NCI-H1694 (cell line): ENCODE measurements at places on chromosomes 11 and 22.

DNA sequence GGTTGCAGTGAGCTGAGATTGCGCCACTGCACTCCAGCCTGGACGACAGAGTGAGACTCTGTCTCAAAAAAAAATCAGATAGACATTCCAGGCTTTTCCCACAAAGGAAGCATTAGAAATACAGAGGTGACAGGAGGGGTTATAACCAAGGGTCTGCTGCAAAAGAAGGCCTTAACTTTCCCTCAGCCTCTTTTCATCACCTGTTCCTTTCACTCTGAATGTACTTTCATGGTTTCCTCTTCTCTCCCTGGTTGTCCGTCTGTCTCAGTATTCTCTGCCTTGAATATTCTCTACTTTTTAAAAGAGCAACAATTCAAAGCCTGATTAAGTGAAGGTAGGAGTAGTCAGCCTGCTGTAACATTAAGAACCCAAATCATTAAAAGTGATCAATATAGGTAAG, 50.2 kb downstream of the CELF1 start:
- no peak for DNase-seq

DNA sequence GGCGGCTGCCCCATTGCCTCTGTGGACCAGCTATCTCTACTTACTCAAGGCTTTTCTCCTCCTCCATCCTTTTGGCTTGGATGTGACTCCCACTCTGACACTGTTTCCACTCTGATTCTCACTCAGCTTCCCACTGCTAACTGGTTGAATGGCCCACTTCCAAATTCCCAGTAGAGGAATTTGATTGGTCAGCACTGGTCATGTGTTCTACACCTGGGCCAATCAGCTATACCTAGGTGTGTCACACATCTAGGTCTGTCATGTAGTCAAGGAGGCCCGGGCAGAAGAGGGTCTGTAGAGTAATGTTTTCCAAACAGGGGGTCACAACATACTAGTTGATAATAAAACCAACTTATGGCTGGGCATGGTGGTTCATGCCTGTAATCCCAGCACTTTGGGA, 53.3 kb downstream of the TPBGL start:
- no peak for DNase-seq

GRCh38 chr11:765025-765801, 12.1 kb downstream of the GATD1 start:
- peak; percentile 29 for DNase-seq

GRCh38 chr11:34064291-34064690, 12.8 kb downstream of the CAPRIN1 start:
- no peak for DNase-seq

DNA sequence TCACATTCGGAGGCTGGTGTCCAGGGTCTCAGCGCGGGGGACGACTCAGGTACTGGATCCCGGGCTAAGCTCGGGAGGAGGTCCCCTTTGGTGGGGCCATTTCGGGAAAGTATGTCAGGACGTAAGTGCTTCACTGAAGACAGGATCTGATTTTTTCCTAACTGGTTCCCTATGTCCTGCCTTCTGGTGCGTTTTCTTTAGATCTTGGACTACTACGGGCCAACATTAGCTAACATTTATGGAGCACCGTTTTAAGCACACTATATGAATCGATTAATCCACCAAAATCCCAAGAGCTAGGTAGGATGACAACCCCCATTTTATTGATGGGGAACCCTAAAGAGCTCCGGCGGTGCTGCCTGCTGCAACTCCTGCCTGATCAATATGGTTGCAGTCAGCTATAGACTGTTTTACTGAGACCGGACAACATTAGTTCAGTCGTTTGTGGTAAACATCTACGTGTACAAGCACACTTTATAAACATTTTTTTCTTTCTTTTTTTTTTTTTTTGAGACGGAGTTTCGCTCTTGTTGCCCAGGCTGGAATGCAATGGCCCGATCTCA, 17.0 kb upstream of the WDR74 start:
- DNase-seq, result no peak

DNA sequence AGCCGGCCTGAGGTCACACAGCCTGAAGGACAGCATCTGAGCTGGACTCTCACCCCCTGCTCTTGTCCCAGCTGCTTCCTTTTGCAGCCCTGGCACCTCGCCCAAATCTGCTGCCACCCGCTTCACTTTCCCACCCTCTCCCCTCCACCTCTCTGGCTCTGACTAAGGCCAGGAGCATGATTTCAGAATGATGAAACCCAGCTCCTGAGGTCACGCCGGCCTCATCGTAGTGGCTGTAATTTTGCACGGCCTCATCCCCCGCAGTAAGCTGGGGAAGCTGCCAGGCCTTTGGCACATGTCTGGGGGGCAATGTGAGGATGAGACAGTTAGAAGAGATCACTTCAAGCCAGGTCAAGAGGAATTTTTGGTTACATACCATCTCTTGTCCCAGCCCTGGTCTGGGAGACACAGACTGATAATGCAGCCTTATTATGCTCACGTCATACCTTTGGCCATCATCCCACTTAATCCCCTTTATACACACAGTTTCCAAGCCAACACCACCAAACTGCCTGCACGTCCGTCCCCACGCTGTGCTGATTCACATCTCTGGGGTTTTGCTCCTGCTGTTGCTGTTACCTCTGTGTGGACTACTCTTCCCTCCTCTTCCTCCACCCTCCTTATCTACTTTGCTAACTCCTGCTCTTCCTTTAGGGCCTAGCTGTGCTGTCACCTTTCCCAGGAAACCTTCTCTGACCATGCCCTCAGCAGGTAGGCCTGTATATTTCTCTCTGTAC, 58.1 kb downstream of the CHRDL2 start:
- DNase-seq, result no peak

DNA sequence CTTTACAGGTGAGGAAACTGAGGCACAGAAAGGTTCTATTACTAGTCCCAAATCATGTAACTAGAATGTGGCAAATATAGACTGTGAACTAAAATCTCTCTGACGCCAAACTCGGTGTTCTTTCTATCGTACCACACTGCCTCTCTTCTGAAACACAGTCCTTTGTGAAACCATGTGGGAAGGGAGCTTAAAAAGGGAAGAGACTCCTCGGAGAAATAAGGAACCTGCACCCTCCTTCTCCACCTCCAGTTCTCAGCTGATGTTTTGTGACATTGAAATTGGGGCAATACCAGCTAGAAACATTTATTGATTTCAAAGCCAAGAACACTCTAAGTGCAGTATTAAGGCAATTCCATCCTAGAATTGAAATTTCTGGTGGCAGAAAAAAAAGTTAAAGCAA, 76.4 kb upstream of the DRD2 start:
- no peak for DNase-seq

DNA sequence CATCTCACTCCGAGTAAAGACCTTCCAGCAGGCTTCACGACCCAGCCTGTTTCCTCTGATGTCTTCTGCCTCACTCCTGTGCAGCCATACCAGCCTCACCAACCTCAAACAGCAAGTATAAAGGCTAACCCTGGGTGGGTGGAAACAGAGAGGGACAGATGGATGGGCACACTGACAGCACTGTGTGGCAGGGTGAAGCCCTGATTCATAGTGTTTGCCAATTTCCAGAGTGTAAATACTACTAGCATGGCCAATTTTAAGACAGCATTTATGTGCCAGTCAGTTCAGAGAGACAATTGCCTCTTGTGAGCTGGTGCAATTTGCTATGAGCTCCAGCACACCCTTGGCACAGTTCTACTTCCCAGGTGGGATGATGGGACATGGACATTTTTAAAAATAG, 21.5 kb downstream of the TST start:
- DNase-seq, result no peak

GRCh38 chr11:29780756-29781155, 236.1 kb downstream of the KCNA4 start:
- no peak for DNase-seq

GRCh38 chr22:23219822-23220484, 39.6 kb downstream of the BCR start:
- no peak for DNase-seq

DNA sequence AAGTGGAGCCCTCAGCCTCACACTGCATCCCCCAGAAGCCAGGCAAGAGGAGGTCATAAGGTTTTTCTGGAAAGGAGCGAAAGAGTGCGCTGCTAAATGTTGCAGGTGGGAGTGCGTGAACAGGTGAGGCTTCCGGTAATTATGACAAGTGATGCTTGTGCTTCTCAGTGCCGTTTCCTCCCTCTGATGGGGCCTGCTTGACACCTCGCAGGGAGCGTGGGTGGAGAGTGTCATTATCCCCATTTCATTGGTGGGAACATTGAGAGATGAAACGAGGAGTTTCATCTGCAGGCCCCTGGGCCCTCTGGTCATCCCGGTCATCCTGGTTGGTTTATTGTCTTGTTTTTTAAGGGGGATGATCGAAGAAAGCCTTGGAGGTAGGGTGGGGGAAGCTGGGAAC, 57.5 kb downstream of the BCR start:
- no peak for DNase-seq

GRCh38 chr11:132264616-132265015, 894.2 kb downstream of the NTM start:
- DNase-seq, result no peak

GRCh38 chr11:132055296-132055695, 684.9 kb downstream of the NTM start:
- peak; percentile 40 for DNase-seq

DNA sequence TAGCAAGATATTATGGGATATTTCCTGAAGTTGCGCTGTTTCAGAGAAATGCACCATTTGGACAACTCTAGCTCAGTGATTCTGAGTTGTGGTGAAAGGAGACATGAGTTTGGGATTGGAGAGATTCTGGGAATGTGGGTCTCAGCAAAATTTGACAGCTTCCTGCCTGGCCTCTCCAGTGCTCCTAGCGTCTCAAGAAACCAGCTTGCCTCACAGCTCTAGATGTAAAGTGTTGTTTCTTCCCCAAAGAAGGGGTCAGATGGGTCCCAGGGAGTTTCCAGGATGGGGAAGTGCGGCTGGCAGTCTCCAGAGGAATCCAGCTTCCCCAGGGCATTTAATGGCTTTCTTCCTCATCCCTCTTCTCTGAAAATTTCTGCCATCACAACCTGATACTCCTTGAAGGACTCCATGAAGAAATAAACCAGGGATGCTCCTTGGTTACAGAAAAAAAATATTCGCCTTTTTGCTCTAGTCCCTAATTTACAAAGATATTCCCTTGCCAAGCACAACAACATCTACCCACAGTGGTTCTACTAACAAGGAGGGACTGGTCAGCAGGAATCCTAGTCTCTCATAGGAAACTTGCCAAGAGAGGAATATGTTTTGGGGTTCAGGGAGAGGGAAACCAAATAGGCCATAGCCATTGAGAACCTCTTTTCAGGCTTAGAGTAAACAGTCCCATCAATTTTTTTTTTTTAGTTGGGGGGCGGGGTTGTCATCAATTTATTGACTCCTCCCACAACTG, 185.4 kb upstream of the E2F8 start:
- DNase-seq, result no peak

- no peak for DNase-seq
Measured at GRCh38 chr11:91813263-91813662, 411.4 kb upstream of the FAT3 start.

DNA sequence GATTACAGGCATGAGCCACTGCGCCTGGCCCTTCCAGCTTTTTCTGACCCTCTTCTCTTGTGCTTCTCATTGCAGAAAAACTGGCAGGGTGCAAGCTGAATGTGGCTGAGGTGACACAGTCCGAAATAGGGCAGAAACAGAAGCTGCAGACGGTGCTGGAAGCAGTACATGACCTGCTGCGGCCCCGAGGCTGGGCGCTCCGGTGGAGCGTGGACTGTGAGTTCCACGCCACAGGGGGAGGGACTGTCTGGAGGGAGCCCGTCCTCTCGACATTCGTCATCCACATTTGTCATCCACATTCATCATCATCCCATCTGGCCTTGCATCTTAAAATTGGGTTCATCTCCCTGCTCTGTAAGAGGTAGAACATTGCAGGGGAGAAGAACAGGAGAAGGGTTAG, 49.3 kb upstream of the PARVG start:
- no peak for DNase-seq

DNA sequence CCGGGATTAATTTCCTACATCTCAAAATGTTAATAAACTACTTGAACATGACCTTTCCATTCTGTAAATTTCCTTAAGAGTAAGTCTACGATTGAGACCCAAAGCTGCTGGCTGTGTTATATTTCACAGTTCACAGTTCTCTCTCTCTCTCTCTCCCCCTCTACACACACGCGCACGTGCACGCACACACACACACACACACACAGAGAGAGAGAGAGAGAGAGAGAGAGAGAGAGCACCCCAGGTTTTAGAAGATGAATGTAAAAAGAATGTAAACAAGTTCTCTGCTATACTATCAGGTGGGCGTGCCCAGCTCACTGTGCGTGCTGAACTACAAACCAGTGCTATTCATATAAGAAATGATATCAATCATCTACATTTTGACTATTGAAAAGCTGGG, 3.3 kb downstream of the BDNF start:
- no peak for DNase-seq

DNA sequence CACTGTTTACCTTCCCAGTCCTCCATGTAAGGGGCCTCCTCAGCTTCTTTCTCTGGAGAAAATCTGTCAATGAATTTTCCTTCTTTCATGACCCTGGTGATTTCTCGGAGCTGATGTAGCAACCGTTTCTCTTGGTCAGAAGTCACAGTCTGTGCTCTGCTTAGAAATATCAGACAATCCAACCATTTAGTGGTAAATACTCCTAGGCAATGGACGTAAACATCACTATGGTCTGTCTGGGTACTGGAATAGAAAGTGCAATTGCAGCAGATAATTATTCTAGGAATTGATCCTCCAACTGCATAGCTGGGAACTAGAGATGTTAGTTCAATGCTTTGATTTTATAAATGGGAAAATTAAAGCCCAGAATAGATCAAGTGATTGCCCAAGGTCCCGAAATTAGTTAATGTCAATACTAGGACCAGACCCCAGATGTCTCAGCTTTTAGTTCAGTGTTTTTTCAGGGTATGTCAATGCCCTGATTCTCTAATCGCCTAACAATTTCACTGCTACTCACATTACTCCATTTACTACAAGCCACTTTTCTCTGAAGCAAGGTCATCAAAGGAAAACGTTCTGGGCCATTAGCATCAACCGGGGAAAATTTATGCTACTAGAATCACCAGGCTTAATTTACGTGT, 42.1 kb downstream of the RIC3 start:
- DNase-seq, result no peak

- DNase-seq, result no peak
Measured at GRCh38 chr11:19929147-19929546, 216.5 kb downstream of the NAV2 start.

DNA sequence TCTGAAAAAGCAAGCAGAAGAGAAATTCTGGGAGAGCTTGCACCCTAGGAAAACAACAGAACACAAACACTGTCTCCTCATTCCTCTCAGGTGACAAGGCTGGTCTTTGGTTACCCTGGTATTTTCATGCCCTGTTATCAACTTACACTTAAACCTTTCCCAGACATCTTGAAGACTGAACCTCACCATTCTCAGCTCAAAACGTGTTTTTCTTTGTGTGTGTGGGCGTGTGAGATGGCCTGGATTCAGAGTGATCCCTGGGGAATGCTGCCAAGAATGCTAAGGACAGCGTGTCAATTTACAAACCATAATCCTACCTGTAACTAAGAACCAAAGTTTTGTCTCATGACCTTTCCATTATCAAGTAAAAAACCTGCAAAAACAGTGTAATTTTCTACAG, 33.3 kb downstream of the ELF5 start:
- DNase-seq, result no peak
